ENCODE measurements at places on chromosomes 16 and 17. TPM values are rescaled to one million over a fixed set of nuclear protein-coding genes. Genes with fewer than 3 reads are reported as not detected.

DNA sequence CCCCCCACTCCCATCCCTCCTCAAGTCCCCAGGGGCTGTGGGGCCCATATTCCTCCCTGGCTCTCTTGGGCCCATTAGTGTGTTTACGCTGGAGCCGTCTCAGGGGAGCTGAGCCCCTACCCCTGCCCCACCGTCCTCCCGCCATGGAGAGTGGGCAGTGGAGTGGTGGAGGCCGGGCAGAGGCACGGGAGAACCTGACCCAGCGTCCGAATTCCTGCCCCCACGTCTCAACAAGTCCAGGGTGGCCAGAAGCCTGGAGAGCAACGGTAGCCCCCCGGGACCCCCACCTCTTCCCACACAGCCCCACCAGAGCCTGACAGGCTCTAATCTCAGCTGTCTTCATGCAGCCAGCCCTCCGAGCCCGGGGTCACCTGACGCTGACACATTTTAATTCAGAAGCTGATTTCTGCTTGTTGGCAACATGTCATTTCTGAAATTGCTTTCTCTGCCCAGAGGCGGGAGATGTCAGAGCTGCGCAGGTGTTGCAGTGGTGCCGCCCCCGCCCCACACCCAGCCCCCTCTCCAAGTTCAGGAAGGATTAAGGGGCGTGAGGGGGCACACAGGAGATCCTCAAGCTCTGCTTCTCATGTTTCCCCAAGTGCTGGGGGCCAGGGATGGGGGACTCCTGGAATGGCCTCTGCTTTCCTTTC lies 32.6 kb downstream of the WNT9B start:
- no peak for DNase-seq

The KRTAP16-1 gene
- total RNA-seq: not detected

The PPP1R27 gene
- not detected for total RNA-seq

DNA sequence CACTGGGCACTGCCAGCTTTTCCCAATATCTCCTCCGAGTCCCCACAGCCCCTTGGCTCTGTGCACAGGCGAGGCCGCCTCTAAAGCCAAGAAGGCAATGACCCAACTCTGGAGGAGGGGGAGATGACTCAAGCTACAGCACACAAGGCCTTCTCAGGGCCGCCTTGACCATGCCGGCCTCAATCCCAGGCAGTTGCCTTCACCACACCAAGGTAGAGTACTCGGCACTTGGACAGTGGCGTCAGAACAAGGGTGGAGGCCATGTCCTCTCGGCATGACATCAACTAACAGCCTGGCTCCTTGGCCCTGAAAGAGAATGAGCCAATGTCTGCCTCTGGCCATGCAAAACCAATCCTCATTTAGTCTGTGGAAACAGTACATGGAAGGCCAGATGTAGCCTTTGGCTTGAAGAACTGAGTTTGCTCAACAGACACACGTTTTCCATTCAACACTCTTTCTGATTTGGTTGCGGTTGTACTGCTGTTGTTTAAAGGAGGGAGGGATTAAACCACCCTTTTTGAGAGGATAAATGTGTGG lies 139.6 kb downstream of the XYLT1 start:
- DNase-seq: no peak

GRCh38 chr17:9020096-9020823 lies 1.1 kb upstream of the NTN1 start:
- DNase-seq: no peak

The OVCA2 gene
- 38.7 TPM for total RNA-seq

GRCh38 chr17:57874434-57875289 lies 24.8 kb upstream of the MRPS23 start:
- DNase-seq: peak; percentile 95

GRCh38 chr17:18248300-18248731 lies 10.2 kb downstream of the FLII start:
- peak; percentile 71 for DNase-seq

The FNDC8 gene
- not detected for total RNA-seq

The SOX9 gene
- 4.1 TPM for total RNA-seq

- DNase-seq: no peak
These were observed 15.1 kb downstream of the AXIN1 start for GRCh38 chr16:337437-337836.

- DNase-seq: peak; percentile 7
These were observed 9.0 kb downstream of the KRT37 start for GRCh38 chr17:41415411-41415810.

The YPEL2 gene
- 3.4 TPM for total RNA-seq

DNA sequence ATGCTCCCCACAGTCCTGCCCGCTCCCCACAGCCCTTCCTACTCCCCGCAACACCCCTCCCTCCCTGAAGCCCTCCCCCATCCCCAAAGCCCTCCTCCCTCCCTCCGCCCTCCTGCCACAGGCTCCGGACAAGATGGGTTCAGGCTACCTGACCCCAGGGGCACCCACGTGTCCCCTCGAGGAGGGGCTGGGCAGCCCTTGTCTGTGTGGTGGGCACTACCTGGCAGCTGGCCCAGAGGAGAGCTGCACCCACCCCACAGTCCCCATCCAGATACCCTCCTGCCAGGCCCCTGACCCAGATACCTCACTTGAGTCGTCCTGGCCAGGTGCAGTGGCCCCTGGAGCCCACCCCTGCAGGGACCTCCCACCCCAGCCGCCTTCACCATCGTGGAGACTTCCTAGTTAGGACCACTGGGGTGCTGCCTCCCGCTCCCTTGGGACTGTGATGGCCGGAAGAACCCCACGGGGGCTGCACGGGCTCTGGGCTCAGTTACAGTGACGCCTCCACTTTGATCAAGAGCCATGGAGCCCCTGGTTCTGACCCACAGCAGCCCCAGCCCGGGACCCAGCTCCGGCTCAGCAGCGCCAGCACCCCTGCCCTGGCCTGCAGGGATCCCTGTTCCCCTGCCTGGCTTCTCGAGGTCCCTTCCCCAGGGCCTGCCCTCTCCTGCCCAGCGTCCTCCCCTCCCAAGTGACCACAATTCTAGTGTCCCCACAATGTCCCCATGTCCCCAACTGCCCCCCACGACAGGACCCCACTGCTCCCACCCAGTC lies 806 bp downstream of the PERCC1 start:
- no peak for DNase-seq

DNA sequence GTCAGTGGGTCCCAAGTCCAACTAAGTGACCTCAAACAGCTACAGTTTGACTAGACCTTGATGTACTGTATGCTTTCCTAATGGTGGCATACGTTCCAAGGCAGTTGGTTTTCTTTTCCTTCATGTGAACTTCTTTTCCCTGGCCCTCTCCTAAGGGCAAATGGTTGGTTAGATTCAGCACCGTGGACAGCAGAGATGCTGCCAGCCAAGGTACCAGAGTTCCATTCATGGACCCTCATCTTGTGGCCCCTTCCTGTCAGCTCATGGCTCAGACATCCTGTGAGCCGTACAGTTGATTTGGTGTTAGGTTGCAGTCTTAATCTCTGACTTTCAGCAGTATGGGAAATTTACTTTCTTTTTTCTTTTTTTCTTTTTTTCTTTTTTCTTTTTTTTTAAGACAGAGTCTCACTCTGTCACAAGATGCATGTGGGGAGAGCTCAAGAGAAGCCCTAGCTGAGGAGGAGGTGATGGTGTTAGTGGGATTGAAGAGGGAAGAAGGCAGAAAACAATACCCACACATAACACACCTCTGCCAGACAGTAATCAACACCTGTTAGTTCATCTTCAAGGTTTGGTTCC lies 122.4 kb downstream of the USP31 start:
- DNase-seq: peak; percentile 25

The TBC1D28 gene
- total RNA-seq: not detected

The EVPLL gene
- not detected for total RNA-seq

- DNase-seq: peak; percentile 23
These were observed at the start of gene FA2H for GRCh38 chr16:74774223-74775139. TSS of gene FA2H (minus strand) at chr16:74774820. CDS start at chr16:74774755, 65 bp downstream.

The GP1BA gene
- not detected for total RNA-seq

GRCh38 chr16:65600046-65600445 lies 478.2 kb upstream of the CDH11 start:
- no peak for DNase-seq

The FN3KRP gene
- total RNA-seq: 18.6 TPM

The SMIM36 gene
- total RNA-seq: not detected

- no peak for DNase-seq
These were observed 890 bp upstream of the CD300A start for GRCh38 chr17:74465378-74466110.

The NLK gene
- 29.2 TPM for total RNA-seq

Data from IMR-90 (cell line).